Central memory CD4-positive, alpha-beta T cell (primary cell): ENCODE measurements at places on chromosomes 4 and X.

DNA sequence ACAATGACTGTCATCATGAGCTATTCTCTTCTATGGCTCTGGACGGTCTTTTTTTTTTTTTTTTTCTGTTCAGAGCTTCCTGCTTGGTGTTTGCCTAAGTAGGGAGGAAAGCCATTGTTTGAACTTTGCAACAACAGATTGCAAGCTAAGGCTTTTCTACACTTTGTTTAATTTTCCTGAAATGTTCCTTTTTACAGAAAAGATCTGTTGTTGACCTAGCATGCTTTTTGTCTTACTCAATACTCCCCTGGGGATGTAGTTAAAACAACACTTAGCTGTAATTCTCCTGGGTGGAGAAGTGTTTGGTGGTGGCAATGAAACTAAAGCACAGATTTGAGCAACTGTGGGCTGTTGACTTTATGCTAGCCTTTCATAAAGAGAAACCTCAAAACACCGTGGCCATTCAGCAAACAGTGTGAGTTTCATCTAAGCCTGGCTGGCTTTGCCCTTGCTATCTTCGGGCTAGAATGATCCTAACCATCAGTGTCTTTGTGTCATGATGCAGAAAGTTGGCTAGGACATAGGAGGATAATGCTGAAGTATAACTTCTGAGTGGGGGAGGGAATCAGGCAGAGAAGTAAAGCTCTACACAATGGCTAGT, 110.5 kb downstream of the ANXA3 start:
- DNase-seq = no peak

- no peak for DNase-seq
Observed at GRCh38 chrX:19953145-19953544, 37.7 kb downstream of the BCLAF3 start.

GRCh38 chrX:30673127-30673796, 20.0 kb downstream of the GK start:
- DNase-seq = no peak

- no peak for DNase-seq
Observed at GRCh38 chr4:174595141-174595929, 73.0 kb upstream of the HPGD start.

GRCh38 chr4:77776182-77777134, 42.7 kb downstream of the CNOT6L start:
- no peak for DNase-seq

DNA sequence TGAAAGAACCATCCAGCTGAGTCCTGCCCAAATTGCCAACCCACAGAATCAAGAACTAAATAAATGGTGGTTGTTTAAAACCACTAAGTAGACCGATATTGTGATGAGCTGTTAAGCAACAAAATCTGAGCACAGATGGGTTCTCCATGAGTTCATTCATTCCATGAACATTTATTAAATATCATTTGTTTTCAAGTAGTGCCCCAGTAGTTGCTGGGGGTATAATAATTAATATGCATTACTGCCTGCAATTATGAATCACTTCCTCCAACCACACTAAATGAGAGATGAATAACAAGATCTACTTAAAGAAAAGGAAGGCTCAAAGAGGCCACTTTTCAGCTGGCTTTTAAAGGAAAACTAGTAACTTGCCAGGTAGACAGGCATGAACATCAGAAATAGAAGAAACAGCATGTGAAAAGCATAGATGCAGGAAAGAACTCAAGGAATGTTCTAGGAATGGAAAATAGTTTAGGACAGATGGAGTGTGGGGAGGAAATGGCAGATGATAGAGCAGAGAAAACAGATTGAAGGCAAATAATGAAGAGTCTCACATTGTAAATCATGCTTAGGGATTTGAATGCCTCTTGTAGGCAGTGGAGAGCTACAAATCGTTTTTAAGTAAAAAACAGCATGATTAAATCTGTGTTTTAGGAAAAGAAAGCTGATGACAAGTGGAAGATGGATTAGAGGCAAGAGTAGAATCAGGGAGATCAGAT, 641.7 kb upstream of the DIPK2B start:
- no peak for DNase-seq

DNA sequence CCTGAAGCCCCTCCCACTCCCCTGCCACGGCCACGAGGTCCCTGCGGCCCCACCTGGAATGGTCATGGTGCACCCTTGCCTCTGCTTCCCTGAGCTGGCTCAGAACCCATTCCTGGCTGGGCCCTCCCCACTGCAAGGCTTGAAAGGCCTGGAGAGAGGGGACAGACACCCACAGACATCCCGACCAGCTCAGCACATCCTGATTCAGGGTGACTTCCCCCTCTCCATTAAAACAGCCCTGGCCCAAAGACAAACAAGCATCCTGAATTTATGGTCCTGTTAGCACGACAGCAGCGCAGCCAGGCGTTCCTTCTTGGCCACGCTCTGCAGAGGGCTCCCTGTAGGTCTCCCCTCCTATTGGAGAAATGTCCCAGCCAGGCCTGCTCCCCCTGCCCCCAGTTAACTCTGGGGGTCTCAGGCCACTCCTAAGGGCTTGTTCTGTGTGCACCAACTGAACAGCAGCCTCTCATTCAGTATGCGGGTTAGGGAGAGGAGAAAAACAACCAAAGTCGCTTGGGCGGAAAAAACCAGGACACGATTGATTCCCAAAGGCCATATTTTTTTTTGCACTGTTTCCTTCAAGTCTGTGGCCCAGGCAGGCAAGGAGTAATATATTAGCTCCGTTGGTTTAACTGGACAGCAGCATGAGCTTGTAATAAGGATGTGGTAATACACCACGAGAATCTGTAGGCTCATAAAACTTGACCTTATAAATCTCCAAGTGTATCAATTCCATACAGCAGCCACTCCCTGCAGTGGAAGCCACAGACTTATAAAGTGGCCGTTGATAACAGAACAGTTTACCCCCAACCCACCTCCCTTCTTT, 106.7 kb upstream of the MSX1 start:
- DNase-seq = no peak

DNA sequence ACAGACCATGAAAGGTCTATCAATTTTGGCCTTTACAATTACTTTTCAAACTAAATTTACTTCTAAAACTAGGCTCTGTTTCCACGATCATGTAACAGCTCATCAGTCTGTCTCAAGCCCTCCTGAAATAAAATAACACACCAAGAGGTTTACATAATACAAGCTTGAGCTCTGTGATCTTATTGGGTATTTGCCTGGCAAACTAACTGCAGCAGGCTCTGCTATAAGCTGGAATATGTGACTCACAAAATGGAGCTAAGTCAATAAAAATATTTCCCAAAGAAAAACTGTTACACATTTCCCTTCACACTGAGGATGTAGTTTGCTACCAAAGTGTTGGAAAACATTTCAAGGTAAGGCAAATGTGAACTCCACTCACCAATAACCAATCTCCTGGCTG, 94.7 kb upstream of the GPM6B start:
- DNase-seq = no peak

GRCh38 chr4:76550966-76551780, 116.1 kb downstream of the SHROOM3 start:
- no peak for DNase-seq

DNA sequence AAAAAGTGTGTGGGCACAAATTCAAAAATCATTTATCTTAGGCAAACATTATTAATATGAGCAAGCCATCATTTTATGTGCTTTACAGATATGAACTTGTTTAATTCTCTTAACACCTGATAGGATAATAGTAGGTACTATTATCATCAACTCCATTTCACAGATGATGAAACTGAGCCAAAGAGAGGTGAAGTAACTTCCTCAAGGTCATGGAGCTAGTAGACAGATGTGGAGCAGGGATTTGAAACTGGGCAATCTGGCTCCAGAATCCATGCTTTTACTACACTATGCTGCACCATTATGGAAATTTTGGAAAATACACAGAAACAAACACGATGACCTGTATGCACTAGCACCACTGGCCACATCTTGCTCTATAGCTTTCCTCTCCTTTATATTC, 1.0 kb upstream of the PIN4 start:
- no peak for DNase-seq

DNA sequence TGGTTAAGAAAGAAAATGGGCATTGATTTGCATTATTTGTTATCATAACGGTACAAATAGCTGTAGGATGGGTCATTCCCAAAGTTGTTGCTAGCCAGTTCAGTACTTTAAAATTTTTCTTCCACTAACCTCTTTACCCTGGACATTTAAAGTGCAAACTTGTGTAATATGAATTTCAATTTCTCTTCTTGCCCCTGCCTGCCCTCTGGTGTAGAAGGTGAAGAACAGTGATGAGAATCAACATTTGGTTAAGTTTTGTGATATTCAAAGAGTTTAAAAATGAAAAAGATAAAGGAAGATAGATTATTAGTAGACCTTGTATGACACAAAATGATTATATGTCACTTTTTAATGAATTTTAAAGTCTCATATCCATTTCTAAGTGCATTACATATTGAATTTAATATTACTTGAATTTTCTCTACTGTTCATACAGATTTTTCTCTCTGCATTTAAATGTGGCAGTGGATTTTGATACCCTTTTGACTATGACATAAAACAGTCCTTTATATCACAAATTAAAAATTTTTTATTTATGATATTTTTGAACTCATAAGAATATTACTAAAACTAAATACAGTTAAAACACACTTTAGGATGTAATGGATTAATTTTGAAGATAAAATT, 337.7 kb downstream of the BMPR1B start:
- DNase-seq = no peak

- DNase-seq = no peak
Observed at GRCh38 chrX:84156821-84157220, 31.2 kb downstream of the RPS6KA6 start.

GRCh38 chr4:76029300-76029699, 6.0 kb upstream of the CXCL10 start:
- no peak for DNase-seq

- peak; percentile 10 for DNase-seq
Observed at GRCh38 chrX:88903989-88904718, 157.1 kb downstream of the CPXCR1 start.

DNA sequence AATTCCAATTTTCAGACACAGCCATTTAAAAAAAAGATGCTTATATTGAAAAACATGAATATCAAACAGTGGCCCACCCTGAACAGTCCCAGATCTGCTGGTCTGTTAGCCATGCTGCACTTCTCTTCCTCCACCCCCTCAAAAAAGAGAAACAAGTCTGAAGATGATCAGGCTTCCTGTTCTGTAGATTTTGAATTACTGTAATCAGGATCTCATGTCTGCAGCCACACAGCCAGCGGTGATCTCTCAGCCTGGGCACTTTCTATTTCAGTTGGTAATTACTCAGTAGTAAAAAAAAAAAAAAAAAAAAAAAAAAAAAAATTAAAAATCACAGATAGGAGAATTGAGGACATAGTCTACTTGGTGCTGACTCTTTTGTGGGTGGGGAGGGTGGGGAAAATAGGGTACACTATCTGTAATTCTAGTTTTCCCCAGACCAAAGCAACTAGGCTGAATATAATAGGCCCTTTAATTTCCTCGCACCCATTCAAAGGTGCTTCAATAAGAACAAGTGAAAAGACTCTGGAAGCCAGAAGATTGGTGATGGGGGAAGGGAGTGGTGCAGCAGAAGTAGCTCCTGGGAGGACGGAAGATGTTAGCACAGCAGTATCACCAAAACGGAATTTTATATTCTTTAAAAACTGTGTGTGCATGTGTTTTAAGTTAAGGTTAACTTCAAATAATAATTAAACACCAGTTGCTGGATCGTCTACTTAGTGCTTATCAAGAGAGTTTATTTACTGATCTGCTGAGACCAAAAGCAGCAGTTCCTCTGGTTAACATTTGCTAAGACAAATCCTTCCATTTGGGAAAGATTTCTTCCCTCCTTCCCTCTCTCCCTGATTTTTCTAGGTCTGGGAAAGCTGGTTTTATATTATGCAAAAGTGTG, 47.0 kb downstream of the SPRY1 start:
- no peak for DNase-seq
